SJSA1 (cell line): ENCODE measurements at places on chromosomes 5 and 9. TPM values are rescaled to one million over a fixed set of nuclear protein-coding genes. Genes with fewer than 3 reads are reported as not detected.

Gene PCDHB16
- total RNA-seq: 11.9 and 16.3 TPM in 2 replicates

DNA sequence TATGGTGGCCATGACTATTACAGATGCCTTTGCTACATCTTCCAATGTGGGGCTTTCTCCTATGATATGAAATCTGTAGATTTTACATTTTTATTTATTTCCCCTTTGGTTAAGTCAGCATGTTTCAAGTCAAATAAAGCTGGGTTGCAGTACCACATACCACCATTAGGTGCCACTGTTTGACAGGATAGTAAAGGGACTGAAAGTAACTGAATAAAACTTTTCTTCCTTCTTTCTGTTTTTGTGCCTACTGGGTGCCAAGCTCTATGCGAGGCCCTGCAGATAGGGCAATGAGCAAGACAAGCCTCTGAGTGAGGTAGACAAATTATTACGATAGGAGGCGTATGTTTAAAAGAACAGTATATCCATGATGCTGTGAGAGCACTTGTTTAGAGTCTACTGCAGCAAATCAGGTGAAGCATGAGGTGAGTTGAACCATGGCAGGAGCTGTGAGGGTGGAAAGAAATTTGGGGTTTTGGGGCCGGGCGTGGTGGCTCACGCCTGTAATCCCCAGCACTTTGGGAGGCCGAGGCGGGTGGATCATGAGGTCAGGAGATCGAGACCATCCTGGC is 64.8 kb downstream of the GDNF start:
- peaks cover 52% of the 10 kb centered on the region for H3K4me1 ChIP-seq
- DNase-seq: no peak
- no peak overlapping the region for H3K4me3 ChIP-seq
- peaks cover 5% of the 10 kb centered on the region; the same call in 1 of the 2 replicates for H3K36me3 ChIP-seq

DNA sequence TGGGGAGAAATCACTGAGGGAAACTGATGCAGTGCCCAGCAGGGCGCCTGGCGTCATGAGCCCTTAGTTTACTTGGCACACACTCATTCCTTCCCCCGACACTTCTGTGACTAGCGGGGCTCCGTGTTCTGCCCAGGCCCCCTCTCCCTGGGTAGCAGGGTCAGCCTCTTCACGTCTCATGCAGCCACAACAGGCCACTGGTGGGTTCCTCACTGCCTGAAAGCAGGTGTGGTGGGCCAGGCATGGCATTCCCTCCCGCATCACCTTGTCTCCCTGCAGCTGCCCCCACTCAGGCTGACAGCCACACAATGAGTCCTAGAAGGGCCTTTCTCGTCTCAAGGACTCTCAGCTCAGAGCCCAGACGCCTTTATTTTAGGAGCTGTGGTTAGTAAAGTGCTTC is 51.1 kb upstream of the CPLX2 start:
- H3K36me3 ChIP-seq: no peaks in the 10 kb centered on the region
- H3K27me3 ChIP-seq: no peaks in the 10 kb centered on the region
- H3K4me1 ChIP-seq: peaks cover 35% of the 10 kb centered on the region
- DNase-seq: no peak
- no peak overlapping the region for H3K4me3 ChIP-seq

DNA sequence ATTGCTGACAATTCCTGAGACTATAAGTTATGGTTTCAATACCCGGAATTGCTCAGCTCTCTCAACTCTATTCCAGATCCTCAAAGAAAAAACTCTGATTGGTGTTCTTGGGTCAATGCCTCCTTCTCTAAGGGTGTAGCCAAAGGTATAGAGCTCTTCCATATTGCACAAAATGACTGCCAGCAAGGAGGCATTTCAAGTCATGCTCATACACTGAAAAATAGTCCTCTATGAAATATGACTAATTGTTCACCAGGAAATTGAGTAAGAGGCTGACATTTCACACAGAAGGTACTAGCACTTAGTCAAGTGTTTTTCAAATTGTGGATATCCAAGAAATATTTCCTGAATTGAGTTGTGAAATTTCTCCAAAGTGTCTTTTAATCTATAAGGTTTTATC is 111.1 kb upstream of the KLF9 start:
- no peaks in the 10 kb centered on the region for H3K27me3 ChIP-seq
- no peak for DNase-seq
- no peaks in the 10 kb centered on the region for H3K36me3 ChIP-seq
- no peak overlapping the region for H3K27ac ChIP-seq
- no peaks in the 10 kb centered on the region for H3K4me1 ChIP-seq

- no peak overlapping the region for H3K4me3 ChIP-seq
- H3K27ac ChIP-seq: no peak overlapping the region
- H3K36me3 ChIP-seq: no peaks in the 10 kb centered on the region
Measured at GRCh38 chr5:109304309-109304708, 105.5 kb downstream of the PJA2 start.

DNA sequence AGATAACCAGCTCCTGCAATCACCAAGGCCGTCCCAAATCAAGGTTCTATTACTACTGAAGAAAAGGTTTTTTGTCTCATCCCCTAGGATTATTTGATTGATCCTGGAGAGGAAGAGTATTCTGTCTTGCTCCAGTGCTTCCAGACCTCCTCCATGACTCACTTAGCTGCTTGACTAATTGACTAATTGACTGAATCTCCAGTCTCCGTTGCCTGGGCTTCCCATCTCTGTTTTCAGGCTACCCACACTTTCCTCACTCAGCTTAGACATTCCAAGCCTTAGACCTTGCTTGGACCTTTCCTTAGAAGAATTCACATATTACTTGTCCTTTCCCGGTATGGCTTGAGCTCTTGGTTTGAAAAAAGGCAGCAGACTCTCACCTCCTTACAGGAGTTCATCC is 60.6 kb downstream of the FRMD3 start:
- H3K4me1 ChIP-seq: peaks cover 21% of the 10 kb centered on the region
- no peaks in the 10 kb centered on the region for H3K36me3 ChIP-seq
- DNase-seq: no peak
- no peak overlapping the region for H3K4me3 ChIP-seq

DNA sequence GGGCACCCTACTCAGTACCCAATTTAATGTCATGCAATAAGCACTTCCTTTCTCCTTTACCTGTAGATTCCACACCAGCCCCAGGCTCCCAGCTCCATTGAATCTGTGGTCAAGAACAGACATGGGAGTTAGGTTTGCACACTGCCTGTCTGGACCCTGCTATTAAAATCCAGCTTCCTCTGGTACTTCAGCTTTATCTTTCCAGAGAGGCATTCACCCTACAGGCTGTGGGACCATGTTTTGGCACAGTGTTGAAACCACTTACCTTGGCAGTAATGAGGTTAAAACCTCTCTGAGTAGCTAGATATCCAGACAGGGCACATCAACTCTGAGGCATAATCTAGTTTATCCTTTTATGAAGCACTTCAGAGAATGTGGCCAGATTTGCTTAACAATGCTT is 191.5 kb upstream of the PCSK5 start:
- no peaks in the 10 kb centered on the region for H3K4me1 ChIP-seq
- no peak overlapping the region for H3K27ac ChIP-seq
- H3K4me3 ChIP-seq: no peak overlapping the region
- no peak for DNase-seq
- H3K36me3 ChIP-seq: no peaks in the 10 kb centered on the region
- no peaks in the 10 kb centered on the region for H3K27me3 ChIP-seq

Gene FKBP15
- total RNA-seq: 12.5 and 22.9 TPM in 2 replicates

Gene STPG3
- not detected in 2 replicates for total RNA-seq

DNA sequence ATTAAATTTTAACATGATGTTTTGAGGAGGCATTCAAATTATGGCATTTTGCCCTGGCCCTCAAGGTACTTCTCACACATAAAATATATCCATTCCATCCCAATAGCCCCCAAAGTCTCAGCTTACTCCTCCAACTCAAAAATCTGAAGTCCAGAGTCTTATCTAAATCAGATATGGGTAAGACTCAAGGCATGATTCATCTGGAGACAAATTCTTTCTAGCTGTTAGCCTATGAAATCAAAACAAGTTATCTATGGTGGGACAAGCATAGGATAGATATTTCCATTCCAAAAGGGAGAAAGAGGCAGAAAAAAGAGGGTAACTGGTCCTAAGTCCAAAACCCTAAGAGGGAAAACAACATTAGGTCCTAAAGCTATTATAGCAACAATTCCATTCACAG is 408.4 kb downstream of the ZNF608 start:
- no peak overlapping the region for H3K27ac ChIP-seq
- no peak for DNase-seq
- H3K4me3 ChIP-seq: no peak overlapping the region
- H3K27me3 ChIP-seq: no peaks in the 10 kb centered on the region
- no peaks in the 10 kb centered on the region for H3K36me3 ChIP-seq

DNA sequence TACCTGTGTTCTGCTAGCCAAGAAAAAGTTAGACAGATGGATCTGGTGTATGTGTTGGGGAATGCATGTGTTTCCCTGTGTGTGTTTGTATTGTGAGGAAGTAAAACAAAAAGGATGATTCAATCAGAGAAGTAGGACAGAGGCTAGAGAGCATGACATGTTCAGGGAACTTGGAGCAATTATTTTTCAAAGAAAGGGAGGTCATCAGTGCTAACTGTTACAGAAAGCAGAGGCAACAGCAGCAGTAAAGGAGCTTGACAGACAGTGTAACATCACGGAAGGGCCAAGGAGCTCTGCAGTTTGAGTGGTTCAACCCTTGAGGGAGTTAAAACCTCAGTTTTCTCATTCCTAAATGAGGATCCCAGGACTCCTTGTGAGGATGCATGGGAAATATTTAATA is 13.2 kb downstream of the SPINK1 start:
- no peak overlapping the region for H3K27ac ChIP-seq
- H3K27me3 ChIP-seq: peaks cover 21% of the 10 kb centered on the region; the same call in 1 of the 2 replicates
- DNase-seq: no peak
- H3K4me3 ChIP-seq: no peak overlapping the region
- no peaks in the 10 kb centered on the region for H3K36me3 ChIP-seq

GRCh38 chr9:120944434-120944843 is 17.8 kb upstream of the TRAF1 start:
- H3K27me3 ChIP-seq: no peaks in the 10 kb centered on the region
- DNase-seq: no peak
- H3K4me3 ChIP-seq: no peak overlapping the region

Gene MSANTD3
- total RNA-seq: 73.3 and 79.4 TPM in 2 replicates

DNA sequence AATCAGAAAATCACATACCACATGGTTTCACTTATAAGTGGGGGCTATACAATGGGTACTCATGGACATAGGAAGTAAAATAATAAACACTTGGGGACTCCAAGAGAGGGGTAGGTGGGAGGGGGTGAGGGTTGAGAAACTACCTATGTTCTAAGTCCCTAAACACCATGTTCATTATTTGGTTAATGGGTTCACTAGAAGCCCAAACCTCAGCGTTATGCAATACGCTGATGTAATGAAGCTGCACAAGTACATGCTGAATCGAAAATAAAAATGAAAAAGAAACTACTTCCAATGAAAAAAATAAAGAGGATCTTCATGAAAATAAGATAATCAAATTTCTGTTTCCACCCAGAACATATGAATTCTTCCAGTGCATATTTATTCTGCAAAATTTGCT is 208.5 kb downstream of the TMEM161B start:
- H3K36me3 ChIP-seq: no peaks in the 10 kb centered on the region
- H3K27ac ChIP-seq: no peak overlapping the region

Gene MSMP
- not detected in 2 replicates for total RNA-seq

DNA sequence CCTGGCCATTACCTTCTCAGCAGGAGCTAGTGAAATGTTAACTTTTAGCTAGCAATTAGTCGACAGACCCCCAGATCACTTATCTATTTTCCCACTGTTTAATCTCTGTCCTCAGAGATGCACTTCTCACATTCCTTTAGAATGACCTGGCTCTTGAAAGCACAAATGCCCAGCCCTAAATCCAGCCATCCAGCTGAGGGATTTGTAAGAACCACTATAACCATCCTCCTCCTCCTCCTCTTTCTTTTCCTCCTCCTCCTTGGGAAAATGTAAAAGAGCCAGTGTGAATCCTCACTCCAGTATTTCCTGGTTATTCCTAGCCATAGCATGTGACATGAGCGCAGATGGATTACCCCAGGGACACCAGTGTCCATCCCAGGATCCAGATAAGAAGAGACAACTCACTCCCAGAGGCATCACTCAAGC is 124.3 kb downstream of the ENC1 start:
- H3K27ac ChIP-seq: no peak overlapping the region
- peak; percentile 30 for DNase-seq
- no peaks in the 10 kb centered on the region for H3K36me3 ChIP-seq
- H3K4me1 ChIP-seq: peaks cover 26% of the 10 kb centered on the region
- no peaks in the 10 kb centered on the region for H3K27me3 ChIP-seq

DNA sequence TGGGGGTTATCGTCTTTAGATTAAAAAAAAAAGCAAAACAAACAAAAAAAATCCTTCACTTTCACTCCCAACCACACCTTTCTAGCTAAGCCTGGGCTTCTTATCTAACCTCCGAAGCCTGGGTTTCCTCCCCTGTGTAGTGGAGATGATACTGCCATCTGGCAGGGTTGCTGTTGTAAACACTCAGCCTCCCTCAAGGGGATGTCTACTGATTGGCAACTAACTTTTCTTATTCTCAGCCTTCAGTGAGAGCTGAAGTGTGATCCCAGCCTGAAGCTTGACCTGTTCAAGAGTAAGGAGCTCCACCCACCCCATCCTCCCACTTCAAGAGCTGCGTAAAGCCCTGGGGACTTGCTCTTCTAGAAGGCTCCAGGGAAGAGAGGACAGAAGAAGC is 21.5 kb upstream of the WWC1 start:
- DNase-seq: no peak
- H3K36me3 ChIP-seq: no peaks in the 10 kb centered on the region
- no peak overlapping the region for H3K4me3 ChIP-seq
- no peak overlapping the region for H3K27ac ChIP-seq
- H3K27me3 ChIP-seq: no peaks in the 10 kb centered on the region

DNA sequence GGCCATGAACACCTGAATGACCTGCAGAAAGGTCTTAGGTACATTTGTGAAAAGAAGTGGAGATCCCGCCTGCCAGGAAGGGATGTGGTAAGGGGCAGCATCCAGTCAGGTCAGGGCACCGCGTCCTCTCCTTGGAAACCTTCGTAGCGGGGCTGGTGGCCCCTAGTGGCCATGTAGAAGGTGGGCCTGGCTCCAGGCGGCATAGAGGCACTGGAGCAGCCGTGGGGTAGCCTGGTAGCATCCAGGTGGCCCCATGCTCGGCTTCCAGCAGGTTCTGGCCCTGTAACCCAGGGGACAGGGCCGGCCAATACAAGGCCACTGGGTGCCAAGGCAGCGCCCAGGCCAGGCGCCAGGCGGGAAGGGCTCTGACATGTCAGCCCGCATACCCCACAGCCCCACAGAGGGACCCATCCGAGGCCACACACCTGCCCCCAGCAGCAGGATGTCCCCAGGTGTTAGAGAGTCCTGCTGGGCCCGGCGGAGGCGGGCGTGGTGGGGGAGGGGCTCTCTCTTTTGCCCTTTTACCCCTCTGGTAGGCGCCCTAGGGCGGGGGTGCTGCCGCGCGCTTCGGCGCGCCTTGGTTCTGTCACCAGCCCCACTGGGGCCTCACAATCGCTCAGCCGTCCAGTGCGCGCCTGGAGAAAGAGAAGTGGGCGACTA is 58.3 kb upstream of the SPATA31E1 start:
- H3K27me3 ChIP-seq: no peaks in the 10 kb centered on the region
- H3K36me3 ChIP-seq: no peaks in the 10 kb centered on the region
- no peak for DNase-seq
- H3K27ac ChIP-seq: no peak overlapping the region
- peaks cover 31% of the 10 kb centered on the region for H3K4me1 ChIP-seq
- H3K4me3 ChIP-seq: no peak overlapping the region
